ENCODE measurements at places on chromosomes 2 and 18. TPM values are rescaled to one million over a fixed set of nuclear protein-coding genes. Genes with fewer than 3 reads are reported as not detected.
A peak's percentile ranks its signal among the peaks of the same experiment; 100 is the strongest.

DNA sequence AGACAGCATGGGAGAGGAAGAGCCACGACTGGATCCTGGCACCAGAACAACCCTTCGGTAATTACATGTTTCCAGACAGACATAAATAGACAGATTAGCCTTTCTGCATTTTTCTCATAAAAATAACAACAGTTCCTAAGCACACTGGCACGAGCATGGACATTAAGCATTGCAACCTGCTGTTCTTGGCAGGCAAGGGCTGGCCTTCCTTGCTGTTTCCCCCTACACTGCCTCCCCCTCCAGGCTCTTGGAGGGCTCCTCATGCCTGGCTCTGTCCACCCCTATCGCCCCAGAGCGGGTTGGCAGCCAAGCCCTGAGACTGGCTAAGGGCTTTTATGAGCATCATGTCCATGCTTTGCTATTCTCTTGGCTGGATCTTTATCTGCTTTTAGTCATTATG, 89.6 kb downstream of the TTC32 start:
- no peaks in the 10 kb centered on the region for H3K4me1 ChIP-seq
- no peaks in the 10 kb centered on the region for H3K36me3 ChIP-seq
- H3K4me3 ChIP-seq, result no peak overlapping the region
- no peak overlapping the region for H3K27ac ChIP-seq
- no peak for DNase-seq
- H3K27me3 ChIP-seq, result no peaks in the 10 kb centered on the region

GRCh38 chr2:97355176-97355575, 234.5 kb downstream of the ANKRD36B start:
- peaks cover 62% of the 10 kb centered on the region for H3K27me3 ChIP-seq
- H3K4me3 ChIP-seq, result no peak overlapping the region
- no peak for DNase-seq

DNA sequence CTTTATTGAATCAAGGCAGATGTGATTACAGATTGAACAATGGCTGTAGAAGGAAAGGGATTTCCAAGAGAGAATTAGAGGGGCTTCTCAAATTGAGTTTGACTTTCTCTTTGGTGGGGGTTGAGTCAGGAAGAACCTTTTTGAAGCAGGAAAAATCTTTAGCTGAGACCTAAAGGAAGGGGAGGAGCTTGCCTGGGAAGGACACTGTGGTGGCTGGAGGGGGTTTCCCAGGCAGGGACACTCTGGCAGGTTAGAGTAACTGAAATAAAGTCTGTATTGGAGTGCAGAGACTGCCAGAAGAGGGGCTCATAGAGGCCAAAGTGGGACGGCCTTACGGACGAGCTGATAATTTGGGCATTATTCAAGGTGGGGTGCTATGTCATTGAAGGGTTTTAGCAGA, 69.3 kb downstream of the NEDD4L start:
- H3K4me3 ChIP-seq, result no peak overlapping the region
- no peaks in the 10 kb centered on the region for H3K36me3 ChIP-seq
- peaks cover 8% of the 10 kb centered on the region for H3K4me1 ChIP-seq
- no peaks in the 10 kb centered on the region for H3K27me3 ChIP-seq
- H3K27ac ChIP-seq, result no peak overlapping the region

GRCh38 chr18:78939105-78939504, 40.5 kb upstream of the SALL3 start:
- H3K27me3 ChIP-seq, result no peaks in the 10 kb centered on the region
- H3K4me3 ChIP-seq, result no peak overlapping the region
- H3K36me3 ChIP-seq, result no peaks in the 10 kb centered on the region
- no peaks in the 10 kb centered on the region for H3K4me1 ChIP-seq
- no peak overlapping the region for H3K27ac ChIP-seq

DNA sequence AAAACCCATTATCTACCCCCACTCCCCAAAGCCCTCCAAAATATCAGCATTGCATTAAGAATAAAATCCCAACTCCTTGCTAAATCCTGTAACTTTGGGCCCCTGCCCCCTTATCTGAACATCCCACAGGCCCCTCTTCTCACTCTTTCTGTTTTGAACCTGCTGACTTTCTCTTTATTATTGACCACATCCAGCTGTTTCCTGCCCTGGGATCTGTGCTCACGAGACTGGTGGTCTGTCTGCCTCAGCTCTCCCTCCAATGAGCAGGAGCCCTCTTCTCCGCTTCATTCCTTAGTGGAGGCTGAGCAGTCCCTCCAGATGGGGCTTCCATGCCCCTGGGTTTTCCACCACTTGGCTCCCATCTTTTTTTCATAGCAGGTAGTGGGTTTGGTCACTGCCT, 116.9 kb downstream of the ACKR3 start:
- no peaks in the 10 kb centered on the region for H3K27me3 ChIP-seq
- H3K36me3 ChIP-seq, result no peaks in the 10 kb centered on the region
- no peak for DNase-seq
- H3K27ac ChIP-seq, result no peak overlapping the region
- peaks cover under 1% of the 10 kb centered on the region for H3K4me1 ChIP-seq

DNA sequence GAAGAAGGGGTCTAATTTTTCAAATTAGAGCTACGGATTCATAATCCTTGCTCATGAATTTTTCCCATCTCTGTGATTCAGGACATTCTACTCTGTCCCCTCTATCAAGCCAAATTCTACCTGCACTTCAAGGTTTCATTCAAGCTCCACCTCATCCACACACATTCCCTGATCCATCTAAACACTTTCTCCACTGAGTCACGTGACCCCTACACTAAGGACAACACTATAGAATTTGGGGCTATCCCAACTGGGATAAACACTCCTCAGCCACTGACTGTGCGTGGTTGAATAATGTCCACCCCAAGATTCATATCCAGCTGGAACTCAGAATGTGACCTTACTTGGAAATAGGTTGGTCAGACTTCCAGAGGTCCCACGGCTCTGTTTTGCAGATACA, 159.9 kb upstream of the ACVR2A start:
- H3K36me3 ChIP-seq, result no peaks in the 10 kb centered on the region
- H3K4me3 ChIP-seq, result no peak overlapping the region
- no peak for DNase-seq
- H3K27ac ChIP-seq, result no peak overlapping the region
- no peaks in the 10 kb centered on the region for H3K4me1 ChIP-seq

DNA sequence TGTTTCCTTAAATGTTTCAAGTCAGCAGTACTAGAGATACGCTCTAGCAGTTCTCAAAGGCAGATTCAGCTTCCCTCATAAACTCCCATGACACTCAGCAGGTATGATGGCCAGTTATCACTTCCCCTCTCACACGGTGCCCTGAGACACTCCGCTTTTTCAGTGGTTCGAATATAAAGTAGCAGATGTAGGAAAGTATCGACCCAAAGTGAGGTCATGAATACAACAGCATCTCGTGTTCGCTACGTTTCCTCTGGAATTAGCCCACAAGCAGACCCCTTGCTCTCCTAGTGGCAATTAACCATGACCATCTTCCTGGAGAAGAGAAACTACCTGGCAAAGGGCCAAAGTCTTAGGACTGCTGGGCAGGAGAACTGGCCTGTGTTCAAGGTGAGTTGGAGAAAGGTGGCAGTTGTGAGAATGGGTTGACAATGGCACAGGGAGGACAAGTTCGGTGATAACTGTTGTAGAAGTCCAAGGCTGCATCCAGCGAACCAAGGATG, 9.3 kb upstream of the AGBL5 start:
- H3K27ac ChIP-seq, result no peak overlapping the region
- no peak overlapping the region for H3K4me3 ChIP-seq
- DNase-seq, result no peak

- no peaks in the 10 kb centered on the region for H3K36me3 ChIP-seq
- DNase-seq, result no peak
- H3K27me3 ChIP-seq, result no peaks in the 10 kb centered on the region
- no peak overlapping the region for H3K27ac ChIP-seq
Measured at GRCh38 chr2:230886671-230887071, 21.9 kb downstream of the ITM2C start.

- no peak overlapping the region for H3K27ac ChIP-seq
- no peaks in the 10 kb centered on the region for H3K4me1 ChIP-seq
- H3K36me3 ChIP-seq, result no peaks in the 10 kb centered on the region
- no peak overlapping the region for H3K4me3 ChIP-seq
Measured at GRCh38 chr18:74892066-74892627, 294.5 kb downstream of the ZNF407 start.

DNA sequence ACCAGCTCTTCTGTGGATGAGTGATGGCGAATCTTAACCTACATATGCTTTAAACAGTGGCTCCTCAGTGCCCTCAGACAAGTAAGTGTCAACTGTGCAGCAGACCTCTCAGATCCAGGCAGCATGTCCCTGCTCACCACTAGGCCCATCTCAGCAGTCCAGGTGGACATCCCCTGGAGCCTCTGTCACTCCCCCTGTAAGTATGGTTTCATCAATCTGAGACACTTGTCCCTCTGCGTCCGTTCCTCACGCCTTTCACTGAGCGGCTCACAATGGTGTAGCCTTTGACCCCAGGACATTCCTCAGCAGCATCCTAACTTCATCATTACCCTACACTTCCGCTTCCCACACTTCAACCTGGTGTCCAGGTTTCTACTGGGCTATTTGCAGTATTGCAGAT, 69.3 kb upstream of the RALBP1 start:
- no peak overlapping the region for H3K4me3 ChIP-seq
- H3K27me3 ChIP-seq, result no peaks in the 10 kb centered on the region
- peaks cover 25% of the 10 kb centered on the region for H3K4me1 ChIP-seq

DNA sequence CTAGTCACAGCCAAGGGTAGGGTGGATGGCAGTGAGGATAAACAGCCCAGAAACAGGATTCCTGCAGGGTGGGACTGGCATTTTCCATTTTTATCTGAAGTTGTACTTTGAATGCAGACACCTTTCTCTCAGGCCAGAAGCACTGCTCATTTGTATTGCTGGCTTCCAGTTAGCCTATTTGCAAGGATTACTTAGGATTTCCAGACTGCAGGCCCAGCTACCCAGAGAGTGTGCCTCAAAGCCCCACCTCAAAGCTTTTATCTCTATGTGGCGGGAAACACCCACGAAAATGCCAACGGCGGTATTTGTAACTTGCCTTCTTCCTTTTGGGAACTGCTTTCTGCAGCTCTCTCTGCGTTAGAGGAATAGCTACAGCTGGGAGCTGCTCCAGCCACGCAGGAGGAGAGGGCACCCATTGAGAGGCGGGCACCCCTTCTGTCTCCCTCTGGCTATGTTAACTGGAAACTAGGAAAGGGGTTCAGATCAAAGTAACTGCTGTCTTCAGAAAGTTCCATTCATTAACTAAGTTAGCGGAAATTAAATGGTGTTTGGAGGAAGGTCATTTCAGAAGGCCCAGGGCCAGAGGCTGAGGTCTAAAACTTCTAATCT, 144.9 kb downstream of the TGIF1 start:
- H3K4me3 ChIP-seq, result peak overlapping the region; percentile 8
- no peaks in the 10 kb centered on the region for H3K36me3 ChIP-seq
- no peak for DNase-seq

DNA sequence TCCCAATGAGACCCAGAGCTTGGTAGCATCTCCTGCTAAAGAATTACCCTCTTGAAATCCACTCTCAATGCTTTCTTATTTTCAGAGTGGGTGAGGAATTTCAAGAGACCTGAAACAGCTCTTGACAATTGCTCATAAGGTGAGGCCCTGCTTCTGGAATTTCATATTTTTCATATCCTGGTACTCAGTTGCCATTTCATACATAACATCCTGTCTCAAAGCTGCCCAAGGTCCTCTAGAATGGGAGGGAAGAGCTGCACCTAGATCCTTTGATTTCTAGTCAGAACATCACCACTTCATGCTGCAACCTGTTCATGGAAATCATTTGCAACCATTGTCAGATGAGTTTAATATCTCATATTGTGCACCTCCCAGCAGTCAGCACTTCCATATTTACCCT, 404.8 kb upstream of the GALNT5 start:
- H3K36me3 ChIP-seq, result no peaks in the 10 kb centered on the region
- no peak overlapping the region for H3K27ac ChIP-seq
- no peak overlapping the region for H3K4me3 ChIP-seq
- no peak for DNase-seq
- H3K4me1 ChIP-seq, result no peaks in the 10 kb centered on the region
- H3K27me3 ChIP-seq, result no peaks in the 10 kb centered on the region

The C2orf66 gene
- total RNA-seq, result 0.27 TPM

The LTBP1 gene
- 107 TPM for total RNA-seq

The SSB gene
- 124 TPM for total RNA-seq

The LINC00305 gene
- total RNA-seq, result not detected

The ARHGAP28 gene
- 23.4 TPM for total RNA-seq

Measured in endothelial cell of umbilical vein (primary cell).